GM04504 (cell line): ENCODE measurements at places on chromosomes 3 and 15.

DNA sequence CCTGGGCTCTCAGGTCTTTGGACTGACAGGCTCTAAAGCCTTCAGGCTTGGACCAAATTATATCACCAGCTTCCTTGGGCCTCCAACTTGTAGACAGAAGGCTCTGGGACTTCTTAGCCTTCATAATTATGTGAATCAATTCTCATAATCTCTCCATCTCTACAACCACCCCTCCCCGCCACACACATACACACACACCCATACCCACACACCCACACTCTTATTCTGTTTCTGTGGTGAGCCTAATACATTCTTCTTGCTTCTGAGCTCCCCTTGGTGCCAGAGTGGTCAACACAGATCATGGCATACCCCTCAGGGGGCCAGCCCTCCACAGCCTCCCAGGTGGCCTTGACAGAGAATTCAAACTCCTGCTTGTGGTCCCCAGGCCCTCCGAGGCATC lies 5.6 kb upstream of the NUP210 start:
- DNase-seq = no peak

DNA sequence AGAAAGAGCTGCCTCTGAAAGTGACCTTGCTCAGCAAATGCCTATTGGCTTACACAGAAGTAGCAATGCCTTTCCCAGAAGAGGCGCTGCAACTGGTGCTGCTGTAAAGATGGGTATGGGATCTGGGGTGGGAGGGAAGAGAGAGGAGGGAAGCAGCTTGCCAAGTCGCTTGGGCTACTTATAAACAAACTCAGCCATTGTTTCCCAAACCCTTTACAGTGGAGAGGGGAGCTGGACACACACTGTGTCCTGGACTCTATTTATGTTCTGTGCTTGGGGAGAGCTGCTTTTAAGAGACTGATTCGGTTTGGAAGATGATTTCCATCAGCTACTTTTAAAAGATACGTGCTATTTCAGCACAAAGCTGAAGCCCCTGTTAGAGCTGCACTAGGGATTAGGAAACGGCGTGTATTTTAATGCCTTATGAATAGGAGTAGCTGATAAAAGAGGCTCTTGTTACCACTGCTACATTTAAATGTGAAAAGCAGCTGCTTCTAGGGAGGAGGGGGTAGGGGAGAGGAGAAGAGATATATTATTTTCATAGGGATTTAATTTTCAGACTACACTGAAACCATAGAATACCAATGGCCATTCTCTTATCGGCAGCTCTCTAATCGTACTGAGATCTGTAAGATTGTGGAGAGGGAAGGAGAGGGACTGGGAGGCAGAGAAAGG lies 440.6 kb downstream of the MCTP2 start:
- DNase-seq = no peak

- DNase-seq = no peak
Observed at GRCh38 chr3:167445491-167445890, 28.4 kb downstream of the SERPINI2 start.

- DNase-seq = no peak
Observed at GRCh38 chr3:186598108-186598784, 14.6 kb upstream of the AHSG start.

DNA sequence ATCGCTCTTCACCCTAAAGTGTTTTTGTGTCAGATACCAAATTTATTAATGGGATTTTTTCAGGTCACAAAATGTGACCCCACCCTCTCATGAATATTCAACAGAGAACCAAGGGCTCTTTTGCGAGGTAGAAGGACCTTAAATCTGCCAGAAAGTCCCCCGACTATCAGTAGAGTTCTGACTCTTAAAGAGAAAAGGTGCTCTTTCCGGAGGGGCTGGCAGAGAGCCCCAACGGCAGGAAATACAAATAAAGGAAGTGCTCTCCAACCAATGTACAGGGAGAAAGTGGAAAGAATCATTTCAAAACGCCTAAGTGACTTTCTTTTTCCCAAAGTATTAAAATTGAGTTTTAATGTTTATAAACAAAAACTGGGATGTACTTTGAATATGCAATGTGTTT lies 517.2 kb downstream of the FOXP1 start:
- no peak for DNase-seq

DNA sequence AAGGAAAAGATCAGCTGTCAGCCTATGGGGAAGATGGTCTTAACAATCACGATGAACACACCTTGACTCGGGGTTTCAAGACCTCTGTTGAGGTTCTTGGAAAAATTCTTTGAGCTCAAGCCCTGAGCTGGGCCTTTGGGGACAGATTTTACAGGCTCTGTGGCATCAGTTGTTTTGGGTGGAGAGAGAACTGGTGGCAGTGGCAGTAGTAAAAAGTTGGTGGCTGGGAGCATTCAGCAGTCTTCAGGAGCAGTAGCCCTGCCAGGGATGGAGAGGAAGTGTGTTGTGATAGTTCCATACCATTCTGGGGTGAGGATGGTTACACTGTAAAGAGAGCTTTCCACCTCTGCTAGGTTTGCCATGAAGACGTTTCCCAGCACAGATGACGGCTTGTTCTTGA lies 4.9 kb upstream of the KY start:
- no peak for DNase-seq

DNA sequence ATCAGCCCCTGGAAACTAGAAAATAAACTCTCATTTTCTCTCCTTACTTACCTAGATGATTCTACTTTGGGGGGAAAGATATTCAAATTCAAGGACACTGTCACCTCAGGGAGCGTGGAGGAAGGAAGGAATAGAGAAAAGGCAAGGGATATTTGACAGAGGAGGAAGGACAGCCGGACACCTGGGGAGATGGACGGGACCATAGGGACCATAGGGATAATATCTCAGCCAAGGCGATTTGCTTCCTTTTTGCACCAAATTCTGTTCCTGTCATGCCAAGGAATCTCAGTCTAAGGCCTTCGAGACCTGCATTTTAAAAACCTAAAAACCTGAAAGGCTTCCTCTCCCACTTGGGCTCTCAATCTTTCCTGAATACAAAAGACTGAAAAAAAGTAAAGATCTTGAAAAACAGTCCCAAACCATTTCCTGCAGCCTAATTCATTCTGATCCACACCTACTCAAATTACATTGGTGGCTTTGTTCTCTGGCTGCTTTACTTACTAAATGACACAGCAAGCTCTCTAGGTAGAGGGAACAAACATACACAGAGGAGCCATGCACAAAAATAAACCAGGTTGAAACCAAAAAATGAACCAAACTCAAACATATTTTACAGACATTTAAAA lies 73.9 kb upstream of the SLC24A5 start:
- no peak for DNase-seq

DNA sequence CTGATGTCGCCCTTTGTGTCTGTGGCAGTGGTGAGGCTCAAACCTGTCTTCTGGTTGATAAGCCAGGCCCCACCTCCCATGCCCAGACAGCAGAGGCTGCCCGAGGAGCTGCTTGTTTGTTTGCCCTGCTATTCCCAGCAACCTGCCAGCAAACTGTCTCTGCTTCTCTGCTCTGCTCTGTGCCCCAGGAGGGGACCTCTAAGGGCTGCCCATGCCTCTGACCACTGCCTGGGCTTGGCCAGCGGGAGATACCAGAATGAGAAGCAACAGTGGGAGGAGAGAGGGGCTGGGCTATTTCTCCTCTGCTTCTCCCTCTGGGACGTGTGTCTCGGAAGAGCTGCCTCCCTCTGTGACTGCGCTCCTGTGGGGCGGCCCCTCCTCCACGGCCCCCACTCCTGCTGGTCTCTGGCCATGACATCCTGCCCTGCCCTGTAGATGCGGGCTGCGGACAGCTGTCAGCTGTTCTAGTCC lies 213.1 kb downstream of the RPLP1 start:
- no peak for DNase-seq

DNA sequence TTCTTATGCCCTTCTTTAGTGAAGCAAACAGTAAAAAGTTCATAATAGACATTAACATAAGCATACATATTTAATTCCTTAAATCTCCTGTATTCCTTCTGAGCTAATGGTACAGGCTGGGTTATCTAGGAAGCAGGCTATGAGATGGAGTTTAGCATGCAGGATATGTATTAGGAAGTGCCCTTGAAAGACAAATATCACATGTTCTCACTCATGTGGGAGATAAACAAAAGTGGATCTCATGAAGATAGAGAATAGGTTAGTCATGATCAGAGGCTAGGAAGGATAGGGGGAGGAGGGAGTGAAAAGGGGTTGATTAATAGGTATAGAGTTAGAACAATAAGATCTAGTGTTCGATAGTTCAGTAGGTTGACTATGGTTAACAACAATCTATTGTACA lies 105.4 kb downstream of the CLASP2 start:
- DNase-seq = no peak

GRCh38 chr3:186057594-186057993 lies 51.3 kb downstream of the ETV5 start:
- DNase-seq = peak; percentile 39

DNA sequence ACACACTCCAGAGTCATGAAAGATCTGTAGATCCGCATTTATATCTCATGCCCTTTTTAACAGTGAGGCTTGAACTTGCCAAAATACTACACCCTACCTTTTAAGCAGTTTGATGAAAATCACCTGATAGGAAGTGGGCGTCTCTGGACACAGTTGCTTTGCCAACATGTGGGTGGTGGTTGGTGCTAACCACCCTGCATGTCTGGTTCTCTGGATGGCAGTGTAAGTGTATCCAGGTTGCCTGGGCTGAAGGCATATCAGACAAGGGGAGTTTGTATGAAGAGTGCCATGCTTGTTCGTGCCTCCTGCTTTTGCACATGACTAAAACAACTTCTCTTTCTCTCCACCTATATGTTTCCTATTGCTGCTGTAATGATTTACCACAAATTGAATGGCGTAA lies 159.6 kb downstream of the GHSR start:
- no peak for DNase-seq

- peak; percentile 64 for DNase-seq
Observed at GRCh38 chr3:11567516-11568467, 75.9 kb downstream of the VGLL4 start.

- no peak for DNase-seq
Observed at GRCh38 chr3:89504432-89504831, 397.0 kb downstream of the EPHA3 start.

GRCh38 chr3:194257916-194258668 lies 93.0 kb downstream of the CPN2 start:
- DNase-seq = no peak

GRCh38 chr3:134347551-134347950 lies 26.7 kb downstream of the AMOTL2 start:
- DNase-seq = no peak

DNA sequence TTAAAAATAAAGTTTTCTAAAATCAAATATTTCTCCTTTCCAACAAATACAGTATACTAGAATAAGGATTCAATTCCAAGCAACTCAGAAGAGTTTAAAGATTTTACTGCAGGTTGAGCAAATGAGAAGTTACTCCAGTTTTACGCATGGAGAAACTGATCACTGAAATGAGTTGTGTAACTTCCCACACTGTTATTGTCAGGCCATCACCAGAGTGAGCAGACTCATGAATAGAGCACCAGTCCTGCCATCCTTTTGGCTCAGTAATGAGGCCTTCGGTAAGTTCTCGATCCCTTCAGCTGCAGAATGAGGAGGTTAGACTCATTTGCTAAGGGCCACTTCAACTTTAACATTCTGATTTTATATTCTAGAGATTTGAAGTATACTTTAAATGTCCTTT lies 48.1 kb downstream of the OSBPL10 start:
- no peak for DNase-seq

DNA sequence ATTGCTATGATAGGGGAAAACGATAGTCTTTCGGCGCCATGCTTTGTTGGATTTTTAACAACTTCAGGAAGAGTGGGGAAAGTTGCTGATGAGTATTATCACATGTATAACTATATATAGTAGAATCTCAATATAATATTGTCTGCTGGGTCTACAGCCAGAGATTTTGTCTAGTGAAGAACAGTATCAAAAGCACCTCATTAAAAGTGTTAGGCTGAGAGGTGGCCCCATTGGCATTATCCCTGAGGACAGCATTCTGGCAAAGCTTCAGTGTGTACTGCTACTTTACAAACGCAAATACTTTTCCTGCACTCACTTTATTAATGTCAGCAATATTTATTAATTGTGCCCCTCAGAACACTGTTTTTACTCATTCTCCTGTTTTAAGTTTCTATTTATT lies 11.8 kb downstream of the QTRT2 start:
- no peak for DNase-seq

DNA sequence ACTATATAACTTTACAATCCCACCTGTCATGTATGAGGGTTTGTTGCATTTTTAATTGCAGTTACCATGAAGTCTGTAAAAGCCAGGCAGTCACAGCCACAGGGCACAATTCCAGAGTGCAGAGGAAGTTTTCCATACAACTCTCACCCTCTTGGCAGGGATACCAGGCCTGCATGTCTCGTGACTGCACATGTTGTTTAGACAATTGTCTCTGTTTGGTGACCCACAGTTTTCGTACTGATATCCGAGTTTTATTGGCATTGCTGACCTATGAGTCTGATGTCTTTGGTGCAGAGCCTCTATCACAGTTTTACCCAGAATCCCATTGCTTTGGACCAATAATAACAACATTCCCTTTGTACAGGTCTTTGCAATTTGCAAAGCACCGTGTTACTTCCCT lies 24.9 kb upstream of the MYZAP start:
- peak; percentile 22 for DNase-seq

DNA sequence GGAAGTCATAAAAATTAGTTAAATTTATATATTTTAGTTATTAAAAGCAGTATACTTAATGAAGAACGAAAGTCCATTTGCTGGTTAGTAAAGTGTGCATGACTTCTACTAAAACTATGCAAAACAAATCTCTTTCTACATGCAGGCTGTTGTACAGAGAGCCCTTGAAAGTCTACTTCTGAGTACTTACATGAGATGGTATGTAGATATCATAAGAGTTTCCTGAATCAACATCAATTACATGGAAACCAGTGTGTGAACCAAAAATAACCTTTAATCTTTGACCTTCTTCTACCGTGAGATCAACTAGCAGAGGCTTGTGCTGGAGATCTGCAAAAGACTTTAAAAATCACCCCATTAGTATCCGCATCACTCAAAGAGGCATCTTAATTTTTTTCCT lies 42.1 kb upstream of the SLC2A2 start:
- no peak for DNase-seq

DNA sequence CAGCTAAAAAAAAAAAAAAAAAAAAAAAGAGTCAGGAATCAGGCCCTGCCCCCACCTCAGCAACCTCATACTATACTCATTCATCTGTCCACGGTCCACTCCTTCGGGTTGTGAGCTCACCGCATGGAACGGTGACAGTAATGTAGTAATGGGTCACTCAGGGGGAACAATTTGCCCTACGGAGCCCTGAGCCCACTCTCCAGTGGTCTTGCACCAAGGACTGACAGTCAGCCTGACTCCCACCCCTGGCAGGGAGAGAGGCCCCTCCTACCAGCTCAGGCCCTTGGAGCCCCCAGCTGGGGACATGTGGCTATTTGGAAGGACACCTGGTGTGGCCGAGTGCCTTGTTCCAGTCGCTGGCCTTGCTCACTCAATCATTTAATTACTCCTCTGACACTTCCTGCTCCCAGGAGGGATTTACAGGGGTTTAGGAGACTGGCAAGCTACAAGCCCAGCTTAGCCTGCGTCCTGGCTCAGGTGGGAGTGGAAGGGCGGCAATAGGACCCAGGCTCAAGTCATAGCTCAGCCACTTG lies 19.9 kb upstream of the CACNA2D2 start:
- no peak for DNase-seq

DNA sequence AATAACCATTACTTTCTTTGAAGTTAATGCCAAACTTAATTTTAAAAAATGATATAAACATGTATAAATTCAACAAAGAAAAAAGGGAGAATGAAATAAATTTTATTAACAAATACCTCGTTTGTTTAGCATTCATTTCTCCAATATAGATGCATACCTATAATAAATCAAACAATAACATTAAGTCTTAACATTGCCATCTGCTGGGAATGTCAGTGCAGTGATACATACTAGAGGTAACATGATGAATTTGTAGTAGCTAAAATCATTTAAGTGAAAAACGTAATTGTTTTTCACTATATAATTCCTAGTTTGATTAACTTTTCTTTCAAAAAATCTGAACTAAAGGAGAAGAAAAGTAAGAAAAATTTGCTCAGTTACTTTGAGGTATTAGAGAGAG lies 340.2 kb upstream of the CBLB start:
- DNase-seq = no peak
